ENCODE measurements at places on chromosomes 7 and 10. TPM values are rescaled to one million over a fixed set of nuclear protein-coding genes. Genes with fewer than 3 reads are reported as not detected.

DNA sequence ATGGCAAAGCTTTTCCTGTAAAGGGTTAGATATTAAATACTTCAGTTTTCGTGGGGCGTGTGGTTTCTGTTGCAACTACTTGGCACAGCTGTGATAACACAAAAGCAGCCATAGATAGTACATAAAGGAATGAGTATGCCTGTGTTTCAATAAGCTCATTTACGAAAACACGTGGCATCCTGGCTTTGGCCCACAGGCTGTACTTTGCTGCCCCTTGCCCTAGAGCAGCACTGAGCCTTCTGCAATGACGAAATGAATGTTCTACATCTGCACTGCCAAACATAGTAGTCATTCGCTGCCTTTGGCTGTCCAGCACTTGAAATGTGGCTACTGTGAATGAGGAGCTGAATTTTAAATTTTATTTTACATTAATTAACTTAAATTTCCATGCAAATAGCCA is 376.2 kb upstream of the TPK1 start:
- no peak for DNase-seq

DNA sequence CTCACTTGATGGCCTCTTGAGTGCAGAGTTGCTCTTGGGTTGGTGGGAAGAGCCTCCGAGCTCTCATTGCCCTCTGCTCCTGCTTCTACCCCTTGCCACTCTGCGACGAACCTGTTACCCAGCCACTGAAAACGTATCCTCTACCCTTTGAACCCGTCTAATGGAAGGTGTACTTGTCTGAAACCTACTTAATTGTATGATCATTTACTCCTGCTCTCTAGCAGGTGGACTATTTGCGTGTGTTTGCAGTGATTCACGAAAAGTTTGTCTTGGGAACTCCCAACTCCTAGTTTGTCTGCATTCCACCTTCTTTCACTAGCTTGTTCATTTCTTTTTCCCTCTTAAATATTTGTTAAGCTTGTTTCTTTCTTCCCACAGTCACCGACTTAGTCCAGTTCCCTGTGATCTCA is 503 bp downstream of the CROT start:
- no peak for DNase-seq

DNA sequence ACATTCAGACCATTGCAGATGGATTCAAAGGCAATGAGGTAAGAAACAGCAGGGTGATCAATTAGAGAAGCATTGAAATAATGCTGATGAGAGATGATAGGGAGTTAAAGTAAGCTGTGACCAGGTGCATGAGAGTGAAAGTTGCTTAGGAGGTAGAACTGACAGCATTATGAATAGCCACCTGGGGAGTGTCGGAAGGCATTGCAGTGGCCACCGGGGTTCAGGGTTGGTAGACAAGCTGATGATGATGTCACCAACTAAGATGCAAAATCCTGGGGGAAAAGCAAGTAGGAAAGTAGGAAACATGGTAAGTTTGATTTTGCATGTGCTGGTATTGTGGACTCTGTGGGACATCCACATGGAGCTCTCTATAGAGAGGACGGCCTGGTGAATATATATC is 211.9 kb upstream of the ETV1 start:
- no peak for DNase-seq

DNA sequence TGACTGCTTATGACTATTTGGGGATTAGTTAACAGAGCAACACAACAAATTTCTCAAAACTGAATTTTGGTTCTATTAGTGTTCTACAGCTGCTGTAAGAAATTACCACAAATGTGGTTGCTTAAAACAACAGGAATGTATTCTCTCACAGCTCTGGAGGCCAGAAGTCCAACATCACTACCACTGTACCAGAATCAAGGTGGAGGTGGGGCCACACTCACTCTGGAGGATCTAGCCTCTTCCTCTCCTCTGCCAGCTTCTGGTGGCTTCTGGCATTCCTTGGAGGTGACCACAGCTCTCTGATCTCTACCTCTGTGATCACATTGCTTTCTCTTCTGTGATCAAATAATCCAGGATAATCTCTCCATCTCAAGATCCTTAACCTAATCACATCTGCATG is 194.7 kb upstream of the BMPER start:
- no peak for DNase-seq

DNA sequence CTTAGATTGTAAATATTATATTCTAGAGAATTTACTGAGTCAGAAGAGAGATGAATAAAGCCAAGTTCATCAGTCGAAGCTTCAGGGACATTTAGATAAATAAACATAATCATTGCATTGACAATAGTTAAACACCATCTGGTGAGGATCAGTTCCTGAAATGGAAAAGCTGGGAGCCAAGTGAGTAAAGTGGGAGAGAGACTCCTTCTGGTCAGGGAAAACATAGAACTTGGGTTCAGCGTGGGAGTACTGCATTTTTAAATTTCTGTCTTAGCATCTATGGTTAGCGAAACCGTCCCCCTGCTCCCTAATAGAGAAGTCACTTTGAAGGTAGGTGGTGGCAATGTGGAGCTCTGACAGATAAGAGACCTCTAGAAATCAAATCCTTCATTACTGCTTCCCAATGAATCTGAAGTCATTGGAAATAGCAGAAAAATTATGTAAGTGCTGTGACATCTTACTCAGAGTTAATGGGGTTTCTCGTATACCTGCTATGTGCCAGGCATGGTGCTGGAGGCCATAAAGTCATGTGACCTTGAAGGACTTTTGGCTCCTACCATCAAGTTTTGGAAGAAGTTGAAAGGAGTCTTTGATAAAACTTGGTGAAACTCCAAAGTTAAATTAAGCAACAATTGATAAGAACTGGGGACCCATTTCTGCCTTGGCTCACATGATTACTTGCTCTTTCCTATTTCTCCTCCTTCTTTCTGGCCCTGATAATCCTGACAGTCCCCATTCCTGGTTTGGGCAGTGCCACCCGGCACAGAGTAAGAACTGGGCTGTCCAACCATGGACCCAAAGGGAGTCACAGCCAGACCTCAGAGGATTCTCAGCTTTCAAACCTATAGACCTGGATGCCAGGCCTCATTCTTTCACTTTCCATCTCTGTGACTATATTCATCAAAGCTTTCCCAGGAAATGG is 211.2 kb downstream of the C7orf25 start:
- no peak for DNase-seq

Gene SPDYE2B
- not detected for total RNA-seq

GRCh38 chr7:71298378-71298777 is 166.4 kb downstream of the GALNT17 start:
- DNase-seq: no peak

Gene TLX1
- total RNA-seq: not detected

Gene WBP1L
- total RNA-seq: 19.1 TPM

Gene NPSR1
- total RNA-seq: not detected

- DNase-seq: no peak
Measured at GRCh38 chr10:103983367-103983911, 16.5 kb downstream of the SLK start.
